Panc1 (cell line): ENCODE measurements at places on chromosomes 16 and 17.

DNA sequence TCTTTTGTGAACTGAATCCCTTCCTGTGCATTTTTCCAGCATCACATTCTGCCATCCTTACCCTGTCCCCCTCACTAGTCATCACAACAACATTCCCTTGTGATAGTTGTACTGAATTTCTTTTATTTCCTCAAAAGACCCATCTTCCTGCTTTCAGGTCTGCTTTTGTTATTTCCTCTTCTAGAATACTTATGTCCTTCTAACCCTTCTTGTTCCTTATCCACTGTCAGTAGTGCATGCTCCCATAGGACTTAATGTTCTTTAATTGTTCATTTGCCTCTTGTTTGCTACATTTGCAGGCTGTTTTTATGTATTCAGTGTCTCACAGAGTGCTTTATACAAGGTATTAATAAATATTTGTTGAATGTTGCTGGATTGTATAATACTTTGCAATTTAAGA is 73.0 kb downstream of the BCAS3 start:
- DNase-seq, result no peak

GRCh38 chr17:59844884-59845594 is 47.7 kb downstream of the TUBD1 start:
- no peak for DNase-seq

GRCh38 chr17:34620458-34620857 is 41.1 kb downstream of the TMEM132E start:
- DNase-seq, result no peak

DNA sequence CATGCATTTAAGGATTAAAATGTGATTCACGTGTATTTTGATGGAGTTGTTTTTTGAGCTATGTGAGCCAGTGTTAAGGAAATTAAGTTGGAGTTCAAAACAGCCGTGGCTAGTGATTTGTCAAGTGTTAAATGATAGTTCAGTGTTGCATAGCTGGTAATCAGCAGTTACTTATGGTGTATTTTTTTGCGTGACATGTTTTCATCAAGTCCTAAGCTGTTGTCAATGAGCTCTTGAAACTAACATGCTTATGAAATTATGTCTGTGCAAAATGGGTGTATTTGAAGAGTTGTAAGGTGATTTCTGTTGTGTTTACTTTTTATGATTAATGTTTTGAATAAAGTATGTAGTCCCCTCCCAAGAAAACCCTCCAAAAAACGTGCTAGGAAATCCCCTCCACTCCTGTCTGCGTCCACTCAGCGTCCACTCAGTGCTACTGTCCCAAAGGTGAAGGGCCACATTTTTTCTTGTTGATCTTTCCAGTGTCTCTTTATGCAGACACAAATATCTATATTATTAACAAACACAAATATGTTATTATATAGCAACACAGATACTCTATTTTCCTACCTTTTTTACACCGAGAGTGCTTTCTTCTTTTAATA is 30.0 kb downstream of the USP10 start:
- no peak for DNase-seq

DNA sequence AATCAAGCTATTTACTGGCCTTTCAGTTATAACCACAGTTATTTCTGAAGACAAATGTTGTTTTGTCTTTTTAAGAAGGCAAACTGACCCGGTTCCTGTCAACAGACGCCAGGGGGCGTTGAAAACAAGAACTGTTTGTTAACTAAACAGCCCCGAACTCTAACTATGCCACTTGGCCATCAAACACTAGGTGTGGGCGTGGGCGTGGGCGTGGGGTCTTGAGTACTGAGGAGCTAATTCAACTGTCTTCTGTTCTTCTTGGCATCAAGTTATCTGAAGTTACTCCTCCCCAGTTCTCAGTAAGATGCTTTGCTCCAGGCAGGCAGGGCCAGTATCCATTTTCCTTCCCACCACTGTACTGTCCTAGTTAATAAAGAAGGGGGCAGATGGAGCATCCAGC is 63.3 kb upstream of the MTMR4 start:
- DNase-seq, result peak; percentile 10

GRCh38 chr17:79907217-79907715 is 68.0 kb upstream of the CBX4 start:
- DNase-seq, result no peak

GRCh38 chr17:1108478-1108764 is 71.4 kb downstream of the ABR start:
- DNase-seq, result no peak
